ENCODE measurements at places on chromosomes 1 and 21. TPM values are rescaled to one million over a fixed set of nuclear protein-coding genes. Genes with fewer than 3 reads are reported as not detected.

GRCh38 chr1:246698466-246699094 lies 25.6 kb upstream of the SCCPDH start:
- DNase-seq, result peak; percentile 20

DNA sequence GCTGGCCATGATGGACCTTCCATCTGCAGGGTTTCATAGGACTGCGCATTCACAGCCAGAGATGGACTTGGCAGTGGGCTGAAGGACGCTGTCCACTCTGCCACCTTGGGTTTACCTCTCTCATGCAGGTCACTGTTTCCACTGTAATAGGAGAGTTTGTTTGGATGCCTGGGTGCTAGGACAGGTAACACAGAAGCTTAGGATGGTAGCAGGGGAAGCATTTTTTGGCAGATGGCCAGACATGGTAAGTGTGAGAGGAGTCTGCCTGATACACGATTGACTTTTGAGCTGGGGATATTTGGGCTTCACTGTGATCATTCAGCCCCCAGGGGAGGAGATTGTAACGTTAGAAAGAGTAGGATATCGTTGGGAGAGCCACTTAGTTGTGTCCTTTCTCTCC lies 11.8 kb downstream of the PSEN2 start:
- no peak for DNase-seq

- no peak for DNase-seq
Measured at GRCh38 chr1:68174738-68175113, 57.6 kb downstream of the WLS start.

GRCh38 chr1:36176106-36176949 lies 20.4 kb downstream of the MAP7D1 start:
- no peak for DNase-seq

GRCh38 chr1:214360525-214361164 lies 79.7 kb downstream of the SMYD2 start:
- no peak for DNase-seq

KIF26B gene
- 0.35 TPM for total RNA-seq

GLUL gene
- total RNA-seq, result 428 TPM

LORICRIN gene
- total RNA-seq, result not detected

RGS4 gene
- 1.9 TPM for total RNA-seq

All from colonic mucosa (tissue), 4 donors.